SK-N-MC (cell line): ENCODE measurements at places on chromosomes 5 and 9.

GRCh38 chr5:147344861-147345260 lies 110.0 kb downstream of the STK32A start:
- DNase-seq, result no peak

- no peak for DNase-seq
Observed at GRCh38 chr9:36401164-36401740, 1.2 kb upstream of the RNF38 start.

DNA sequence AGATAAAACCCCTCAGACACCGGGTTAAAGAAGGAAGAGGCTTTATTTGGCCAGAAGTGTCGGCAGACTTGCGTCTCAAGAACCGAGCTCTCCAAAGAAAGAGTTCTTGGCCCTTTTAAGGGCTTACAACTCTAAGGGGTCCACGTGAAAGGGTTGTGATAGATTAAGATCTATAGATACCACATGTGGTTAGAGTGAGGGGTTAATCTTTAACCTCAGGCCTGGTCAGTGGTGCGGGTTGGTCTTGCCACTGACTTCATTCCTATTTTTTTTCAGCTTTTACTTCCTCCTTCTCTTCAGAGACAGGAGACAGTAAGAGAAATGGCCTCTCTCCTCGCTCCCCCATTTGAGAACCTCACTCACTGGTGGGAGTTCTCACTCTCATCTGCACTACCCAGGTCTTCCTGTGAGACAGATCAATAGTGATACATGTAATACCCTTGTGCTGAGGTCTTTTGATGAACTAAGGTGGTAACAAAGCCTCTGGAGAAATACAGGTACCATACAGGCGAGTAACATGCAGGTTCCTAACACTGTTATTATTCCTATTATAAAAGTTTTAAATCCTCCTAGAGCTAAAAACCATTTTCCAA lies 52.4 kb upstream of the COX7C start:
- no peak for DNase-seq

DNA sequence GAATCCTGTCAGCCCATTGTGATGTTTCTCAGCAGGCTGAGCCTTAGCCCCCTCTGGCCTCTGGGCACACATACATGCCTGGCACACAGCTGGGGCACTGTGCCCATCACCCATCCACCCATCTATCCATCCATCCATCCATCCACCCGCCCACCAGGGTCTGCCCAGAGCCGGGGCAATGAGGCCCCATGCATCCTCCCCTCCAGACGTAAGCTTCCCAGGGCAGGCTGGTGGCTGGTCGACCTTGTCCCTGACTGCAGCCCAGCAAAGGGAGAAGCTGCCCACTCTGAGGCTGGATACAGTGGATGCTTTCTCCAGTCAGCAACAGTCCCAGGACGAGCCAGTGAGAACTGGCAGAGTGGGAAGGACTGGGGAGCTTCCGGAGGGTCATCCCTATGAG lies 21.1 kb upstream of the SLC25A51 start:
- DNase-seq, result no peak

- DNase-seq, result no peak
Observed at GRCh38 chr9:99244344-99245260, 22.5 kb downstream of the SEC61B start.

DNA sequence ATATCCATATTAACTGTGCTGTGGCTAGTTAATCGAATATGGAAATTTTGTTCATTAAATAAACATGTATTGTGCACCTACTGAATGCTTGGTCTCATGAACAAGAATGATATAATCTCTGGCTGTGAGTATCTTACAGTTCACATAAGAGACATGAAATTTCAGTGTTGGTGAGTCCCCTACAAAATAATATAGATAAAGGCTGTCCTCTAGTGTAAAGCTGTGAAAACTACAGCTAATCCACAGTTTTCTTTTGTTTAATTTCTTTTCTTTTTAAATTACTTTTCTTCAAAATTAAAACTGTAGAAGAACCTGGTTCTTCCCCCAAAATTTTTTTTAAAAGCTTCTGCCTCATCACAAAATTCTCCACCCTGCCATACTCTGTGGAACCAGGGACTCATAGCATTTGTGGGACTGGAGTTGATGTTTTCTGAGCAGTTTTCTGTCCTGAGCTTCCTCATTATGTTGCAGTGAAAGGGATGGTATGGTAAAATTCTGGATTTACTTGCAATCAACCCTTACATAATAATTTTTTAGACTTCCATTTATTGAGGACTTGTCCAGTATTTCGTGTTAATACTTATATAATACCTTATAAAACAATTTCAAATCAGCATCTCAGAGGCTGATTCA lies 135.0 kb downstream of the STK32A start:
- no peak for DNase-seq

- DNase-seq, result no peak
Observed at GRCh38 chr9:76643399-76644117, 120.7 kb upstream of the PCA3 start.

- DNase-seq, result no peak
Observed at GRCh38 chr9:125767349-125767748, 20.2 kb downstream of the PBX3 start.

- DNase-seq, result no peak
Observed at GRCh38 chr5:61916621-61917620, 389.1 kb upstream of the KIF2A start.

- DNase-seq, result no peak
Observed at GRCh38 chr5:41637869-41638268, 127.5 kb upstream of the PLCXD3 start.

- no peak for DNase-seq
Observed at GRCh38 chr5:163504079-163504931, 1.1 kb upstream of the MAT2B start.

- no peak for DNase-seq
Observed at GRCh38 chr5:2184026-2184366, 301.3 kb upstream of the IRX4 start.

DNA sequence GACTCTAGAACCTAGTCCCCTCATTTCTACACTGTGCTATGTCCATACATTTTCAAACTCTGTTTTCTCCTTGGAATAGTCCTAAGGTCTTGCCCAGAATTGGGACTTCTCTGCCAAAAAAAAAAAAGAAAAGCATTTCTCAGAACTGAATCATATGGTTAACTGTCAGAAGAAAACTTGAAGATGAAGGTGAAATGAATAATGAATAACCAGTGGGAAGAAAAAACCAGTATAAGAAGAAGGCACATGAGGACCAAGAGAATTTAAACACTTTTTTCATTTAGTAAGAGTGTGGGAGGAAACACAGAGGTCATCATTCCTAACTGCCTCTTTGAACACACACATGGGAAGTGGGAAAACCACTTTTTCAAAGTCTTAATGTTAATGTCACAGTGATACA lies 197.7 kb downstream of the PRELID2 start:
- DNase-seq, result no peak

GRCh38 chr5:116778651-116779280 lies 204.1 kb upstream of the SEMA6A start:
- DNase-seq, result no peak

GRCh38 chr9:114192539-114192938 lies 37.2 kb downstream of the COL27A1 start:
- DNase-seq, result no peak

DNA sequence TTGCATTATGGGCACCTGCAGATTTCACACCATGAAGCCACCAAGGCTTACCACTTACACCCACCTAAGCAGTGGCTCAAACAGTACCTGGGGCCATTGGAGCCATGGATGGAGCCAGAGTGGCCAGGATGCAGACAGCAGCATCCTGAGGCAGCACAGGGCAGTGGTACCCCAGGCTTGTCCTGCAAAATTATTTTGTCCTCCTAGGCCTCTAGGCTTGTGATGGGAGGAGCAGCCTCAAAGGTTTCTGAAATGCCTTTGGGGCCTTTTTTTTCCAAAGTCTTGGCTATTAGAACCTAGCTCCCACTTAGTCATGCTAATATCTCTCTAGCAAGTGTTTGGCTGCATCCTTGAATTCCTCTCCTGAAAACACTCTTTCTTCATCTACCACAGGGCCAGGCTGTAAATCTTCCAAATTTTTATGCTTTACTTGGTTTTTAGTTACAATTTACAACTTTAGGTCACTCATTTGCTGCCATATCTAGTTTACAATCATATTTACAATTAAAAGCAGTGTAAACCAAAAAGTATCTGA lies 15.7 kb downstream of the TMC1 start:
- no peak for DNase-seq

DNA sequence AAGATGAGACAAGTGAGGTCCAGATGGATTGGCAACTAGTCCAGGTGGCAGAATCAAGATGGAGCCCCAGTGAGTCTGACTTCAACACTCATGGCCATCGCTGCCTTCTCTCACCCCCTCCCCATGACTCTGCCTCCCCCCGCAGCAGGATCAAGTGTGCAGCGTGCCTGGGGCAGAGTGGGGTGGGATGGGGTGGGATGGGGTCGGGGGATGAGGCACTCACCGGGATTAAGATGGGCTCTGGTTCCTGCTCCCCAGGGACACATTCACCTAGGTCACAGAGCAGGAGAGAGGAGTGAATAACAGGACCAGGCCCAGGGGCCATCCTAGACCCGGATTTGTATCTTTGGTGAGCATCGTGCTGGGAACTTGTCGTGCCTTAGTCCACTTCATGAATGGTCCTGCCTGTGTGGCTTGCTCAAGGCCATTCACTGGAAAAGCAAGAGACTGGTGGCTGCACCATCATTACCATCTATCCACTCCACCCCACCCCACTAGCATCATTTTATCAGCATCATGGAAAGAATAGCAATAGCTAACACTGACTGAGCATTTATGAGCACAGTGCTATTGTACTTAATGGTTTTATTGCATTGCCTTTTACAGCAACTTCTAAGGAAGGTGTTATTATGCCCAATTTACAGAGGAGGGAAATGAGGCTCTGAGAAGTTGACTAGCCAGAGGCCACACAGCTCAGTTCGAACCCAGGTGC lies 8.5 kb downstream of the AMBP start:
- no peak for DNase-seq

DNA sequence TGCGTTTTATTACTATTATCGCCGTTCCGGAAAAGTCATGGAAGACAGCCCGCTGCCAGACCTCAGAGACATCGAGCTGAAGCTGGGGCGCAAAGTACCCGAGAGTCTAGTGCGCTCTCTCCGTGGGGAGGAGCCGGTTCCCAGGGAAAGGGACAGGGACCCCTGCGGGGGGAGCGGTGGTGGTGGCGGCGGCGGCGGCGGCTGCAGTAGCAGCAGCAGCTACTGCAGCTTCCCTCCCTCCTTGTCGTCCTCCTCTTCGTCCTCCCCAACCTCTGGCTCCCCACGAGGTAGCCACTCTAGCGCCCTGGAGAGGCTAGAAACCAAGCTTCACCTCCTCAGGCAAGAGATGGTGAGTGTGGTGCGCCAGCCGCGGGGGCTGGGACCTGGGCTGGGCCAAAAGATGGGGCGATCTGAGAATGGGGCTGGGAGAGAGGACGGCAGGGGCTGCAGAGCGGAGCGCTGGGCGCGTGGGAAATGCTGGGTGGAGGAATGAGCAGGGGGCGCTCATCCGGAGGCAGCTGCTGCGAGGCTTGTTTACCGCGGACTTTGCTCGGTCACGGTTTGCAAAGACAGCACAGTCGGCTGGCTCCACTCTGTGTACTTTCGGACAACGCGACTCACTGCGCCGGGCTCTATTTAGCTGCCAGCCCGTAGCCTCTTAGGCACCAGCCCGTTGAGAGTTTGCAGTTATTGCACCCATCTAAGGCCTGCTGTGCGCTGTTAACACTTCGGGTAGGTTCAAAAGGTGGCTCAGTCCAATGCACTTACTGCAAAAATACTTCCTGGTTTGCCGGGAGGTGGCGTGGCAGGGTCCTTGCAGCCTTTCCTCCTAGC lies 1.1 kb downstream of the LURAP1L start:
- DNase-seq, result no peak

DNA sequence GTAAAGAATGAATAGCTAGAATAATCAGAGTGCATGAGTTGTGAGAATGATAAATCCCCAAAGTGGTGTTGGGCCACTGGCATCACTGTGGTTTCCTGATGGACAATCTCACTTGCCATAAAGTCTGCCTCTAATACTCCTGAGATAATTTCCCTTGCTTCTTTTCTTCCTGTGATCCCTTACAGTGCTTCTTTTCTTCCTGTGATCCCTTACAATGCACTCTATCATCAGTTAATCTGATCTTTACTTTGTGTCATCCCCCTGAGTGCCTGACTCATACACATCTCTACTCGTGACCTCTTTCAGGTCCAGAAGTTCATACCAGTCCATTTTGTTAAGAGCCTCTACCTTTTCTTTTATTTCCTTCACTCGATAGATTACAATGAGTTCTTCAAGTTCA lies 418.3 kb downstream of the HCN1 start:
- no peak for DNase-seq

DNA sequence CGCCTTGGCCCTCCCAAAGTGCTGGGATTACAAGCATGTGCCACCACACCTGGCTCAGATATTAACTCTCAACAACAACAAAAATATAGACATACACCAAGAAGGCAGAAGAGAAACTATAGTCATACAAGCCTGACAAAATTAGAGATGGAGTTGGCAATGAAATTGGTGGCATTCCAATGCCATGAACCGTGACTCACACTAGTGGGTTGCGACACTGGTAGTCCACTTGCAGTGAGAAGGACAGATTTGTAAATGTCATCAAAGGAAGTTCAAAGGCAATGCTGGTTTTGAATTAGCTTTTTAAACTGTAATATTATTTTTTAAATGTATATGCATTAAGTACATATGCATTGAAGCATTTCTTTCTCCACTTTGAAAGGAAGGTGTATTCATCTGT lies 8.5 kb upstream of the DNAJC25 start:
- DNase-seq, result no peak

- no peak for DNase-seq
Observed at GRCh38 chr5:171705830-171706468, 79.7 kb upstream of the SMIM23 start.

- DNase-seq, result no peak
Observed at GRCh38 chr5:94480486-94480885, 137.9 kb downstream of the KIAA0825 start.

DNA sequence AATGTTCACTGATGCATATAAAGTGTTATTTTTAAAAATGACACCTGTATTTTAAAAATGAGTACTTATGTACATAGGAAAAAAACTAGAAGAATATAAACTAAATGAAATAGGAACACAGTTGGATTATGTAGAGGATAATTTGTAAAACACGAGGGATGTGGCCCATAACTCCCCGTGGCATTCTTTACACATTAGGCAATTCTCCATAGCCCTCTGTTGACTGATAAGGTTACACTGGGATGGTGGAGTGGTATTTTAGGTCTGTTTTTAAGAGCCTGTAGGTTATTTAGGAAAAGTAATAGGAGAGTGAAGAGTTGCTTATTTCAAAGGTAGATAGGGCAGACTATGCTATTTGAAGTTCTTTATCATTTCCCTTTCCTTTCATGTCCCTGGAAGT lies 1.8 kb downstream of the CAVIN4 start:
- DNase-seq, result no peak
